ENCODE measurements at places on chromosomes 2 and 18.

- no peak for DNase-seq
Observed at GRCh38 chr2:202700075-202700901, 65.5 kb downstream of the FAM117B start.

GRCh38 chr18:42578792-42579191, 536.7 kb downstream of the RIT2 start:
- no peak for DNase-seq

- peak; percentile 85 for DNase-seq
Observed at GRCh38 chr2:231601356-231602229, 8.9 kb downstream of the TEX44 start.

- DNase-seq, result no peak
Observed at GRCh38 chr2:8268172-8268783, 413.6 kb upstream of the ID2 start.

GRCh38 chr18:77113361-77114151, 19.0 kb downstream of the MBP start:
- no peak for DNase-seq

- no peak for DNase-seq
Observed at GRCh38 chr18:59502274-59503175, 143.5 kb upstream of the LMAN1 start.

GRCh38 chr2:200121931-200122330, 166.5 kb downstream of the MAIP1 start:
- no peak for DNase-seq

DNA sequence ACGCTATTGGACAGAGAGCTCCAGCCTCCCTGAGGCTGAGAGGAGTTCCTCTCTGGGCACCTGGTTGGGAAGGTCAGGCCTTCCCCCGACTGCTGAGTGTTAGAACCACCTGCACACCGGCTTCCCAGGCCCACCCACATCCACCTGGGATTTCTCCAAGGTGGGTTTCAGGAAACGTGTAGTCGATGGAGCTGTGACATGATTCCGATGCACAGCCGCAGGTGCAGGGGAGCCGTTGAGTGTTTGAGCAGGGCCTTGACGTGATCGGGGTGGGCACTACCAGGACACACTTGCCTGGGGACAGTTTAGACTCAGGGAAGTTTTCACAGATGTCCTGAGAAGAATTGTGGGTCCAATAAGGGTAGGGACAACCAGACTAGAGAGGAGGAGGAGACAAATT, 21.8 kb upstream of the GIGYF2 start:
- DNase-seq, result no peak
